ENCODE measurements at places on chromosomes 1 and 21.

DNA sequence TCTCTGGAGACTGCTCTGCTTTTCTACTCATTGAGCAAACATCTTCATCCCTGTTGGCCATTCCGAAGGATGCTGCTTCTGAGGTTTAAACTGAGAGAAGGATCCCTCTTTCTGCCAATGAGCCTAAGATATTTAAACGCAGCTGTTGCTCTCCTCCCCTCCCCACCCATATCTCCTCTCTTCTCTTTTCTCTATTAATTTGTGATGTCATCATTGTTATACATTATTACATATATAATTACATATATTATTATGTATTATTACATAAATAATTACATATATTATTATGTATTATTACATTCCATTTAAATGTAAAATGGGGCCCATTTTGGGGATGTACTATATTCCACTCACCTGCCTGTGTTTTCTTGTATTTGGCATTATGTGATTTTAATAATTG, 82.7 kb upstream of the JUN start:
- DNase-seq: no peak

DNA sequence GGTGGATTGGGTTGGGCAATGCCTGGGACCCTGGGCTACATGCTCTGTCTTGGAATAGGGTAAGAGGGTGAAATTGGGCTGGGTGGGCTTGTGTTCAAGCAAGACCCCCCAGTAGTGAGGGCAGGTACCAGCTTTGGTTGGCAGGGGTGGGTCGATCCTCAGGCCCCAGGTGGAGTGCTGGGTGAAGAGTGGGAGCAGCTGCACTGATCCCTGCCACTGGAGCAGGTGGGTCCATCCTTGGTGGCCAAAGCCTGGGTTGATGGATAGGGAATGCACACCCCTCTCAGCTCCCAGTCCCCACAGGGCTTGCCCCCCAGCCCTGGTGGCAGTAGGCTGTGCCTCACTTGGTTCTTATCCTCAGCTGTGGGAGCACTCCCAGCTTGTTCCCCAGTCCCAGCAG, 135.2 kb downstream of the PCBP3 start:
- DNase-seq: no peak

GRCh38 chr1:6827079-6827478, 41.8 kb downstream of the CAMTA1 start:
- no peak for DNase-seq

DNA sequence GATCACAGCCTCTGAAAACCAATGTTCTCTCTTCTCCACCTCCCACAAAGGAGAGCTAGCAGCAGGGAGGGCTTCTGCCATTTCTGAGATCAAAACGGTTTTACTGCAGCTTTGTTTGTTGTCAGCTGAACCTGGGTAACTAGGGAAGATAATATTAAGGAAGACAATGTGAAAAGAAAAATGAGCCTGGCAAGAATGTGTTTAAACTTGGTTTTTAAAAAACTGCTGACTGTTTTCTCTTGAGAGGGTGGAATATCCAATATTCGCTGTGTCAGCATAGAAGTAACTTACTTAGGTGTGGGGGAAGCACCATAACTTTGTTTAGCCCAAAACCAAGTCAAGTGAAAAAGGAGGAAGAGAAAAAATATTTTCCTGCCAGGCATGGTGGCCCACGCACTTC, 35.8 kb upstream of the TDRD10 start:
- no peak for DNase-seq

- DNase-seq: peak; percentile 61
Observed at GRCh38 chr21:35226968-35227744, 178.1 kb upstream of the RUNX1 start.

DNA sequence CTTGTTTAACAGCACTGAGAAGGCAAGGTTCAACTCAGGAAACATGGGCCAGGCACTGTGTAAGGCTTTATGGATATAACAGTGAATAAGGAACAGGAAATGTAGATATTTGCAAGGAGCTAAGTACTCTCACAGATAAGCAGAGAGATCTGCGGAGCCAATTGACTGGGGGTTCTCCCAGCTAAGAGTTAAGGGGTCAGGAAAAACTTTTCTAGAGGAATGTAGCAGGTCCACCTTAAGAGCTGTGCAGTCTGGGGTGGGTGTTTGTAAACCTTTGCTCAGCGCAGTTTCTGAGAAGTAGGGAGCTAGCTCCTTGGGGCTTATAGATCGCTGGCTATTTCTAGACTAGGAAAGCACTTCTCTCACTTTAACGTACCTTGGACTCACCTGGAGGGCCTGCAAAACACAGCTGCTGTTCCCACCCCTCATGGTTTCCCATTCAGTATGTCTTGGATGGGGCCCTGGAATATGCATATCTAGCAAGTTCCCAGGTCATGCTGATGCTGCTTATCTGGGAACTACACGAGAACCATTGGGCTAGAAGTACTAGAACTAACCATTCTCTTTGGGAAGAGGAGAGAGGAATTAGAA, 51.7 kb downstream of the TLCD4 start:
- DNase-seq: no peak

GRCh38 chr1:160623862-160624261, 23.0 kb downstream of the SLAMF1 start:
- no peak for DNase-seq

DNA sequence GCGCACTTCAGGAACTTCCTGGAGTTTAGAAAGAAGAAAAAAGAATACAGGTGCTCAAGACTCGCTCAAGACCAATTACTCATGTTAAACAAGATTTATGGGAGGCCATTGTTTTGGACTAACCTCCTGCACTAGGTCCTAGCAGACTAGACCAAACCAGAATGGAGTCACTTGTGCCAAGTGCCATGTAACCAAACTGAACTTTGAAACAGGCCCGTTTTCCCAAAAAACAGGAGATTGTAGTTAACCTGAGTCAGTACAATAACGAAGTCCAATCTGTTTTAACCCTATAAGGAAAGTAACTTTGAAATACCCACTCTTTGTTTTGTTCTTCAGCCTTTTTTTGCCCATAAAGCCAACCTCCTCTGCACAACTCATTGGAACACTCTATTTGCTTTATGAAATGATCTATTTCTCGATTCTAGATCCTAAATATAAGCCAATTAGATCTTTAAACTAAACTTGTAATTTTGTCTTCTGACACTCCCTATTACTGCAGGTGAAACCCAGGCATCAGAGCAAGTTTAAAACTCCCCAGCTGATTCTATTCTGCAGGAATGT, 695 bp upstream of the NTPCR start:
- no peak for DNase-seq

- peak; percentile 63 for DNase-seq
Observed at GRCh38 chr1:210129759-210130158, 102.8 kb upstream of the SERTAD4 start.

DNA sequence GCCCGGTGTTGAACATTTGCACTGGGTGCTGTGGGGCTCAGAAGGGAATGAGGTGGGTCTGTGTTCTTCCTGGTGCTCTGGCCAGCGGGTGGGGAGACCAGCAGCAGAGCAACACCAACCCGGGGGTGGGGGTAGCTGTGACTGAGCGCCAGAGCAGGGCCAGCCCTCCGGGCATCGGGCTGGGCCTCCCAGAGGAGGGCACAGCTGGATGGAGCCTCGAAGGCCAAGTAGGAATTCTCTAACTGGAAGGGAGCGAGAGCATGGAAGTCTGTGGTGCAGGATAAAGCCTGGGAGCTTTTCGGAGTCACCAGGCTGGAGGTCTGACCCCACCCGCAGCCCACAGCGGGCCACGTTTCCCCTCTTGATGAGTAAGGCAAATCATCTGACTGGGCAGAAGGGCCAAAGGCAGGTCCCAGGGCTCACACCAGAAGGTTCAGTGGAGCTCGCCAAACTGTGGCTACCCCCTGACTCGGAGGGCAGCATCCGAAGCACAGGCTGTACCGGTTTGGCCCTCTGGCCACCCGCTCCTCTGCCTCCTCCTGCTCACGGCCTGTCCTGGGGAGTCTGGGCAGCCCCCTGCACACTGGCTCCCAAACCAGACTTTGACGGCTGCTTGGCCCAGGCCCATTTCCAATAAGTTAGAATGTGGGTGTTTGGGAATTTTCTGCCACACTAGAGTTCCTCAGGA, 18.8 kb downstream of the SLC1A7 start:
- DNase-seq: no peak

DNA sequence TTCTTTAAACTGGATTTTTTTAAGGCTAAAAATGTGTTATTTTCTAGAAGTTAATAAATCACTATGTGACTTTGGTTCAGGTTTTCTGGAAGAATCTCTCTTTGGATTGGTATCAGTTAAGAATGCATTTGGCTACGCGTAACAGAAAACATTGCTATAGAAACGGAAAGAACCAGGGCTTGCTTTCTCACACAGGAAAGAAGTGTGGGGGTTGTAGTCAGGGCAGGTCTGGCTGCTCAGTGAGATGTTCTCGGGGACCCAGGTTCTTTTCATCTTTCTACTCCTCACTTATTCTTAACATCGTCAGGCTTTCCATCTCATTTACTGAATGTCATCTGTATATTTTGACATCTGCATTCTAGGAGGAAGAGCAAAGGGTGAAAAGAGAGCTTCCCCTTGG, 191.4 kb downstream of the ZBTB18 start:
- no peak for DNase-seq

GRCh38 chr1:161905269-161905884, 118.3 kb downstream of the OLFML2B start:
- peak; percentile 26 for DNase-seq

- no peak for DNase-seq
Observed at GRCh38 chr1:25083481-25084345, 148.6 kb downstream of the SYF2 start.

- no peak for DNase-seq
Observed at GRCh38 chr1:40722622-40723021, 31.1 kb downstream of the NFYC start.

All from activated CD4-positive, alpha-beta T cell treated with anti-CD3 and anti-CD28 coated beads, Interleukin-2, Interleukin-4, amounts not matched to agents 100 ng/mL and 50 ng/mL, durations not matched to agents 16 hours and 8 hours (primary cell).